NCI-H2171 treated with DMSO at 0.1 percent for 48 hours (cell line): ENCODE measurements at places on chromosomes 4 and X.
A peak's percentile ranks its signal among the peaks of the same experiment; 100 is the strongest.

- DNase-seq = no peak
Measured at GRCh38 chr4:94116842-94117241, 90.8 kb upstream of the SMARCAD1 start.

GRCh38 chr4:137124278-137124932 is 407.9 kb downstream of the PCDH18 start:
- peak; percentile 73 for DNase-seq

DNA sequence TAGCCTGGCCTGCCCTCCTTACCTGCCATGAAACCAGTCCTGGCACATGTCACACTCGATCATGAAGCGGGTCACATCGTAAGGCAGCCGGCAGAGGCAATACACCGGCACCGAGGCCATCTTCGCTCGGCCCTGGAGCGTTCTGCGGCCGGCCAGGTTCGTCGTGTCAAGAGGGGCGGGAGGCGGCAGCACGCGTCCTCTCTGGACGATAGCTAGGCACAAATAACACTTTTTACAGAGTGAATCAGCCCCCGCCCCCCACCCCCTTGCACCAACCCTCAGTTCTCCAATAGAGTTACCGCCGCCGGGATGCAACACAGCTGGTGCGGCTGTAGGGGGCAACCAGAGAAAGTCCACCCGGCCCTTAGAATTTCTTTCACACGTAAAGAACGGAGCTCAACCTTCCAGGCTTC is 1.7 kb downstream of the PHF8 start:
- DNase-seq = peak; percentile 2

GRCh38 chr4:8221476-8221875 is 22.4 kb downstream of the SH3TC1 start:
- no peak for DNase-seq

GRCh38 chr4:161680146-161680545 is 483.7 kb downstream of the FSTL5 start:
- no peak for DNase-seq

GRCh38 chr4:174365018-174365587 is 81.4 kb downstream of the CEP44 start:
- peak; percentile 13 for DNase-seq

GRCh38 chr4:7989654-7990053 is 50.0 kb upstream of the AFAP1 start:
- no peak for DNase-seq

- DNase-seq = no peak
Measured at GRCh38 chr4:183100827-183101226, 1.8 kb downstream of the WWC2 start.

- DNase-seq = peak; percentile 5
Measured at GRCh38 chrX:124211312-124211942, 121.0 kb upstream of the TEX13D start.

- DNase-seq = no peak
Measured at GRCh38 chrX:51855698-51856097, 37.7 kb upstream of the MAGED1 start.

GRCh38 chr4:161320377-161320776 is 843.4 kb downstream of the FSTL5 start:
- DNase-seq = peak; percentile 14

GRCh38 chrX:134764202-134764785 is 106.0 kb upstream of the PLAC1 start:
- peak; percentile 49 for DNase-seq

- no peak for DNase-seq
Measured at GRCh38 chr4:54487491-54487890, 170.3 kb upstream of the KIT start.

- DNase-seq = peak; percentile 9
Measured at GRCh38 chr4:139300431-139301112, 733 bp upstream of the NAA15 start.

DNA sequence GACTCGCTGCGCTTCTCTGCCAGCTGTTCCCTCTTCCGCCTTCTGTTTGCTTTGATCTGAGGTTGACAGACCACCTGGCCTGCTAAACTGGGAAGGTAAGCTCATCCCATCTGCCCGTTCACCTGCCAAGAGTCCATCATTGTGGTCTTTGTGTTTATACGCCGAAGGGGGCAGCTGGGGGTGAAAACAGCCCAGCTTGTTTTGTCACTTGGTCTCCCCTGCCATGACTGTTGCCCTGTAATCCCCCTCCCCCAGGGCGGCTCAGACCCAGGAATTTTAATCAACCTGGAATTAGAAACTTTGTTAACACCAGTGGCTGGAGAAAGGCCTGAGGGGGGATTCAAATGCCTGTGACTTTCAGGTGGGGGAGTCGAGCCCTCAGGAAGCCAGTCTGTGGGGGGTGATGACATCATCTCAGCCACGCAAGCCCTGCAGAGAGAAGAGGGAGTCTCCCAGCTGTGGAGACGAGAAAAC is 333.3 kb downstream of the BCOR start:
- peak; percentile 80 for DNase-seq

- DNase-seq = no peak
Measured at GRCh38 chrX:14504960-14505538, 24.3 kb upstream of the GLRA2 start.
